Calu3 (cell line): ENCODE measurements at places on chromosomes 6 and 20. TPM values are rescaled to one million over a fixed set of nuclear protein-coding genes. Genes with fewer than 3 reads are reported as not detected.

CDK5RAP1 gene
- 63.6 and 65.8 TPM in 2 replicates for total RNA-seq

PSORS1C2 gene
- total RNA-seq, result not detected in 2 replicates

TSHZ2 gene
- not detected in 2 replicates for total RNA-seq

SAMD3 gene
- not detected in 2 replicates for total RNA-seq

- DNase-seq, result no peak
Observed at GRCh38 chr6:38725414-38726183, 10.5 kb downstream of the DNAH8 start.

- no peak for DNase-seq
Observed at GRCh38 chr20:51643390-51643789, 100.9 kb upstream of the NFATC2 start.

TPX2 gene
- total RNA-seq, result 157 and 179 TPM in 2 replicates

HLA-DRB1 gene
- 111 and 141 TPM in 2 replicates for total RNA-seq

DNA sequence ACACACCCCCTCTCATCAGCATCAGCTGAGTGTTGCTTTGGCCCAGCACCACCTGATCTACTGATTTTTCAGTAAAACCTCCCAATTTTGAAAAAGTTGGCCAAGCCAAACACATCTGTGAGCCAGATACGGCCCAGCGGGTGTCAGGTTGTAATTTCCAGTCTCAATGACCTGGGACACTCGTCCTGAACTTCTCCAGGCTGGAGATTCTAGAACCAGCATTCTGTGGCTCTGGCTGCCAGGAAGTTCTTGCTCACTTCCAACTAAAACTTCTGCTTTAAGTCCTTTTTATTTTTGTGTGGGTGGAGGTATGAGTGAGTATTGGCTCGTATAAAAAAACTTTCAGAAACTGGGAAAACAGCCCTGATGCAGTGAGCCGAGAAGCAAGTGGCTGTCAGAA, 5.1 kb downstream of the KIAA1755 start:
- no peak for DNase-seq

GRCh38 chr20:11522366-11522741, 395.3 kb upstream of the BTBD3 start:
- no peak for DNase-seq

DNA sequence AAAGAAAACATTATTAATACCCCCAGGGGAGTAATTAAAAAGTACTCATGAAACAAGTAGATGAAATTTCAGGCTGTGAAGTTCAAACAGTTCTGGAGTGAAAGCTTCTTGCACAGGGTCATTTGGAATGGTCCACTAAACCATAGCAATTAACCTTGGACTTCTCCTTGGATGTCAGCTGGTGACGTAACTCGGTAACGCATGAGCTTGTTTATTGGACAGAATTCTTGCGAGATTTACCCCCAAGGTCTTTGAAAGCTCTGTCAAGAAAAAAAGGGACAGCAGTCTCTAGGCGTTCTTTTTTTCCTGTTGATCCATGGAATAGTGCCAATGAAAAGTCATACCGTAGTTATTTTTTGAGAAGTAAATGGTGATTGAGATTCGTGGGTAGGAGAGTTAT, 2.2 kb downstream of the CD83 start:
- DNase-seq, result no peak

DNA sequence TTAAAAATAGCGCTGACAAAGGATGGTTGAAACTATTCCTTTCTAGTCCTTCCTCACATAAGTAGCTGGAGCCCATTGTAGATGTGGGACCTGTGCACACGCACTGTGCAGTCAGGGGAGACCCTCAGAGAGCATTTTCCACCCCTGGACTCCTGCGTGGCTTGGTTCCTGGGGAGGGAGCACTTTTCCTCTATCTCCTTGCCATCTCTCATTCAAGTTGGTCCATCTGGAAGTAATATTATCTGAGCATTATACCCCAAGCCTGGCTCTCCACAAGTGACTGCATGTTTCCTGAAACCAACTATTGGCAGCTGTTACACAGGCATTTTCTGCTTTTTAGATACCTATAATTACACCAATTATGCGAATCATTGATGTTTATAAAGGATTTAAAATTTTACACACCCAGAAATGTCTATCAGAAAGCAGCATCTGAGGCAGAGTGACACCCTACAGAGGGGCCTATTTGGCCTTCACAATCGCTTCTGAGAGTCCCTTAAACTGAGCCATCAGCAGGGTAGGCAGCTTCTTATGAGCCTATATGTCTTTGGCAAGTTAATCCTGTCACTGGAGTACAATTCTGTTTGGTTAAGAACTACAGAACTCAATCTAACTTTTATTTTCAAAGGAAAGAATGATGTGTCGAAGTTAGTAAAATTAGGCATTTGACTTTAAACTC, 18.7 kb downstream of the SOX4 start:
- no peak for DNase-seq

GRCh38 chr6:55034752-55035151, 139.6 kb upstream of the HCRTR2 start:
- no peak for DNase-seq

- DNase-seq, result no peak
Observed at GRCh38 chr6:583635-584034, 73.3 kb downstream of the HUS1B start.

DNA sequence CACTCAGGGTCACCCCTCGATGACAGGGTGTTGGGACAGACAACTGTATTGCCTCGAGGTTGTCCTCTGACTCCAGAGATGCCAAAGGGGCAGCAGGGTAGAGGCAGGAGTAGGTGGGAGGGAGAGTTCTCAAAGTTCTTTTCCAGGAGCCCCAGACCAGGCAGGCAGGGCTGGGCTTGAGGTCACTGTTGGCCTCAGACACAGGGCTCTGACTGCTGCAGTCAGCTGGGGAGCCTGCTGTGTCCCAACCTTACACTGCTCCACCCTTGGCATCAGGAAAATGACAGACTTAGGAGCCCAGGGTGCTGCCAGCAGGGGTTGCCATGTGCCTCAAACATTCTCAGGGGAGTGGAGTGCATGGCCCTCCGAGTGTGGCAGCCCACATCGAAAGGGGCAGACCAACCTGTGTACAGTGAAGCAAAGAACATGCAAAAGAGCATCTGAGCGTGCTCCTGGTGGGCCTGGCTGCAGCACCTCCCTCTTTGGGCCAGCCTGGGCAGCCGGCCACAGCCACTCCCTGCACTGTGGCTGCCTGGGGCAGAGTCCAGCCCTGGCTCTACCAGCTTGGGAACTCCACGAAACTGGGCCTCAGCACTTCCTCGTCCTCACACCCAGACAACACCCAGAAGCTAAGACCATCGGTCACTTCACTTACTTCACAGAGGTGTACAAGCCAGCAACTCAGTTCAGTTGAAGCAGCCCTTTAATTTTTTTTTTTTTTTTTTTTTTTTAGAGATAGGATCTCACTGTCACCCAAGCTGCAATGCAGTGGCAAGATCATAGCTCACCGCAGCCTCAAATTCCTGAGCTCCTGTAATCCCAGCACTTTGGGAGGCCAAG, 24.0 kb downstream of the C6orf132 start:
- DNase-seq, result peak; percentile 94

- DNase-seq, result peak; percentile 37
Observed at GRCh38 chr6:126176282-126176681, 163.6 kb upstream of the CENPW start.

SOX18 gene
- not detected in 2 replicates for total RNA-seq

CBLN4 gene
- total RNA-seq, result not detected in 2 replicates

DNA sequence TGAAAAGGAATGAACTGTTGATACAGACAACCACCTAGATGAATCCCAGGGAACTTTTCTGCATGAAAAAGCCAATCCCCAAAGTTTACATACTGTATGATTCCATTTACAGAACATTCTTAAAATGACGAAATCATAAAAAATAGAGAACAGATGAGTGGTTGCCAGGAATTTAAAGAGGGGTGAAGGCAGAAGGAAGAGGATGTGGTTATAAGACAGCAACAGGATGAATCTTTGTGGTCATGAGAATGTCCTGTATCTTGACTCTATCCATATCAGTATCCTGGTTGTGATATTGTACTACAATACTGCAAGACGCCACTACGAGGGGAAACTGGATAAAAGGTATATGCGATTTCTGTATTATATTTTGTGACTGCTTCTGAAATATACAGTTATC, 70.1 kb upstream of the EMILIN3 start:
- no peak for DNase-seq

GRCh38 chr6:9799582-9799981, 615.3 kb downstream of the TFAP2A start:
- no peak for DNase-seq

DNA sequence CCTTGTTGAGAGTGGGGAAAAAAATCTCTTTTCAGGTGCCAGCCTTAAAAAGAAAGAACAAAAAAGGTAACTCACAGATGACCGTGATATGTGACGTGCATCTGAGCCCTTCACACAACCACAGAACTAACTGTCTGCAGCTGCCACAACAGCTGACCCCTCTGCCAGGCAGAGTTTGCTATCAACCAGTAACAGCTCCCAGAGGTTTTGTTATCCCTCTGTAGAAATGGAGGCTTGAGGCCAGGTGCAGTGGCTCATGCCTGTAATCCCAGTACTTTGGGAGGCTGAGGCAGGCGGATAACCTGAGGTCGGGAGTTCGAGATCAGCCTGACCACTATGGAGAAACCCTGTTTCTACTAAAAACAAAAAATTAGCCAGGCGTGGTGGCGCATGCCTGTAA, 42.8 kb downstream of the SLC52A3 start:
- DNase-seq, result no peak

TMEM30A gene
- total RNA-seq, result 105 and 141 TPM in 2 replicates

DNA sequence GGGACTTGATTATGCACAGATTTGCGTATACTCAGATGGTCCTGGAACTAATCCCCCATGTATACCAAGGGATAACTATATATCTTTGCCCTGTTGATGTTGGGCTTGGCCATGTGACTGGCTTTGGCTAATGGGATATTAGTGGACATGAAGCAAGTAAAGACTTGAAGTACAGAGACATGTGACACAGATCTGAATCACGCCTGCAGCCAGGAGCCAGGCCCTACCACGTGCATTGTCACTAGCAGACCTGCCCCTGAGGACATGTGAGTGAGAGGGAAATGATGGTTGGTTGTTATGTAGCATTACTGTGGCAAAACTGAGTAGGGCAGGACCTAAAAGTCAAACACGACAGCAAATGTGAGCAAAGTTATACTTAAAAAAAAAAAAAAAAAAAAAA, 155.7 kb downstream of the AKAP7 start:
- DNase-seq, result no peak

DNA sequence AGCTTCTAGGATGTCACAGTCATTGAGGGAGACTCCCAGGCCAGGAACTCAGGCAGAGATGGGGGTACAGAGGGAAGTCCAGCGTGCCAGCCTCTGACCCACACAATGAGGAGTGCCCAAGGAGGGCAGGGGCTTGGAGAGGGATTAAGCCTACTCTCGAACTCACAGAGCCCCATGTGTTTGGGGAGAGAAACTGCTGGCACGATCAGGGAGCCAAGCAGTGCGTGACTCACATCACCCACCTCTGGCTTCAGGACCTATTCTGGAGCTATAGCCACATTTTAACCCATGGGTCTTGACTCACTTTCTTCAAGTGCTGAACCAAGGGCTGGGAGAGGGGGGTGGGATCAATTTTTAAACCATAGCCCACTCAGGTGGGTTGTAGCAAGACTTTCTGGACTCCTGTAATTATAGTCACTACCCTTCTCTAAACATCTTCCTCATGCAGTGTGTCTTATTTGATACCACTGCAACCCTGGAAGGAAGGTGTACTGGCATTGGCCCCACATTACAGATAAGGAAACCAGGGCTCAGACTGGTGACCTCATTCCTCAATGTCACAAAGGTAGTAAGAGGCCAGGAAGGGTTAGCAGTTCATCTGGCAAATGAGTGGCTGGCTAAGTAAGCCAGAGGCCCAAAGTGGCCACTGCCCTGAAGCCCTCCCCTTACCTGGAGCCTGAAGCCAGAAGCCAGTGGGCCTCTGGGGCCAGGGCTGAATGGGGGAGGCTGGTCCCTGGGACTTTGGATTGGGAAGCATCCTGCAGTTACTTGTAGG, 12.0 kb downstream of the FOXP4 start:
- DNase-seq, result no peak

- DNase-seq, result no peak
Observed at GRCh38 chr6:75579951-75580350, 21.7 kb upstream of the SENP6 start.

DNA sequence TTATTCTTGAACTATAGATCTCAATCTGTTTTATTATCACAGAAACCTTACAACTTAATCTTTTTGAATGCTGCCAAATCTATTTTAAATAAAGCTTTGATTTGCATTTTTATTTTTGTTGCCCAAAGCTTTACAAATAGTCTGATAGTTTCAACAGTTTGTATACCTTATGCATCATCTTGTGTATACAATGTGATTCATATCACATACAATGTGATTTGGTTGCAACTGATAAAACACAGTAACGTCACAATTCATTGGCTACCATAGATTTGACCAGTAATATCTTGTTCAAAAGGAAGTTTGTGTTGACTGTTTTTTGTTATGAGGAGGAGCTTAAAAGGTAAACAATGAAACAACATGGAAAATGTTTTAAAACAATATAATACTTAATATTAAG, 110.9 kb downstream of the EYA4 start:
- no peak for DNase-seq

GRCh38 chr20:57048027-57048869, 218.2 kb downstream of the BMP7 start:
- DNase-seq, result peak; percentile 62

DNA sequence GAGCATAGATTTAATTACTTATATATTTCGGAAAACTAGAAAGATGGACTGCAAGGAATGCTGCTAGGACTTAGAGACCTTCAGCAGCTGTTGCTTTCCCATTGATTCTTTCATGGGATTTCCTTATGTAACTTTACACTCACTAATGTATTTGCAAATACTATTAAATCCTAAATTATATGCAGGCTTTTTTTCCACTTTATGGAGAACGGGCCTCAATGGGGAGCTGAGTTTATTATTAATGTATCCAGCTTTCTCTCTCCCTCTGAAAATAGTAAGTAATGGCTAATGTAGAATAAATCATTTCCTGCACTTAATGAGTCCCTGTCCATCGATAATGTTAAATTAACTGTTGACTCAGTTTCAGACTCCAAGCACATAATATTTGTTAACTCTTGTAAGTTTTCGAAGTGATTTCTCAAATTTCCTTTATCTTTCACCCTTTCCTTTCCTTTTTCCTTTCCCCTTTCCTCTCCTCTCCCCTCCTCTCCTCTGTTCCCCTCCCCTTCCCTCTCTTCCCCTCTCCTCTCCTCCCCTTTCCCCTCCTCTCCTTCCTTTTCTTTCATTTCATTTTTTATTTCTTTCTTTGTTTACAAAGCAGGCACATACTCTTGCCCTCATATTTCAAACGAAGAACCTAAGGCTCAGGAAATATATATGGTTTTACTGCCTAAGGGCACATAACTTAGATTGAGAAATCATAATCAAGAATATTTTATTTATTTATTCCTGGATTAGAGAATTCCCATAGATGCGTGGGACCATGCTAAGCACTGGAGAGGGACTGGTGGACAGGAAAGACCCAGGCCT, 503.6 kb downstream of the MMUT start:
- no peak for DNase-seq
